ENCODE measurements at places on chromosomes 7 and 10. TPM values are rescaled to one million over a fixed set of nuclear protein-coding genes. Genes with fewer than 3 reads are reported as not detected.

GRCh38 chr10:971150-971542, 17.1 kb upstream of the GTPBP4 start:
- DNase-seq: peak; percentile 58

DNA sequence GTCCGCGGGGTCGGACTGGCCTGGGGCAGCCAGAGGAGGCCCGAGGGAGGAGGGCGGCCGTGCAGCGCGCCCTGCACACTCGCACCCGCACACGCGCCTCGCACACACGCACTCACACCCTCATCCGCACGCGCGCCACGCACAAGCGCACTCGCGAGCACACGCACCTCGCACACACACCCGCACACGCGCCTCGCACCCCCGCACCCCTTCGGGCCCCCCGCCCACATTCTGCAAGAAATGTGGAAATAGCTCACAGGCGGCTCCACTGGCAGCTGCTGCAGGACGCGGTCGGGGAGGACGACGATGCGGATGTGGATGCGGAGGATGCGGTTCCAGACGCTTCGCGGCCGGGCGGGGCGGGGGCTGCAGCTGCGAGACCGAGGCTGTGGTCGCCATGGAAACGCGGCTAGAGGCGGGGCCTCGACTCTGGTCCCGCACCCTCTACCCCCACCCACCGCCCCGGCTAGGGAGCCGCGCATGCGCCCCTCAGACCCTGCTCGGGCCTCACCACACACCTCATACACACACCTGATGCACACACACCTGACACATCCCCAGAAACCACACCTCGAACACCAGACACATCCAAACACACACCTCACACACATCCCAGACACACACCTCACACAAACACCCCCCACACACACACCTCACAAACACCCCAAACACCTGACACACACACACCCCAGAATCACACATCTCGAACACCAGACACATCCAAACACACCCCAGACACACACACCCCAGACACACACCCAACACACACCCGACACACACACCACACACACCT, at the start of gene CALY:
CALY (minus strand) TSS at position 320 of the 793 bp plus-strand sequence. CDS start 7,907 bp downstream, outside the sequence.
- no peak for DNase-seq

GRCh38 chr10:11587722-11588259, 23.7 kb downstream of the USP6NL start:
- DNase-seq: peak; percentile 60

DNA sequence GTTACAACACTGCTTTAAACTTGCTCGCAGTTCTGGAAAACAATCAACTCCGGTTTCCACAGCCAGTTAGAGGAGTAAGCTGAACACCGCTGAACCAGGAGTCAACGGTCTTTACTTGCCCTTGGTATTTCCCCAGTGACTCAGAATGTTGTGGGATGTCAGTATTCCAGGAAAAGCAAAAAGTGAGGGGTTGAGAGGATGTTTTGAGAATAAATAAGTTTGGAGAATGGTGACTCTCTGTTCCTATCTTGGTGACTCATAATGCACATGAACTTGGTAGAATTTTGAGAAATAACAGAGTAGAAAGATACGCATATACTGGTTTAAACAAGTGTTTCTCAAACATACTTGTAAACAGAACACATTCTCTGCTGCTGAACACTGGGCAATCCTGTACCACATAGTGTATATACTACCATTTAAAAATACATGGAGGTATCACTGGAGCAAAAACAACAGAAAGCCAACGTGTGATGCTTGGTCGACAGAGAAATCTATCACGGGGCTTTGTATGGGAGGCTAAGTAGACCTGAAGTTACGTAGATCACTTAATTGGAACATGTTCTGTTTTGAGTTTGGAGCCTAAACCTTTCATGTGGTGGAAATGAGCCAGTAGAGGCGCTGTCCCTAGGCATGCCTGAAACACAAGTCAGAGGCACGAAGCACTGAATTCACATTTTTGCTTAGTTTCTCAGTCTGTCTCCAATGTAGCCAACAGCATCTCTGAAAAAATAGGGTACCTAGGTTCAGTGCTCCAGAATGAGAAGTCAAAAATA, 534.3 kb downstream of the PARD3 start:
- DNase-seq: peak; percentile 77

- peak; percentile 45 for DNase-seq
These were observed 3.6 kb upstream of the ARID5B start for GRCh38 chr10:61897671-61898434.

DNA sequence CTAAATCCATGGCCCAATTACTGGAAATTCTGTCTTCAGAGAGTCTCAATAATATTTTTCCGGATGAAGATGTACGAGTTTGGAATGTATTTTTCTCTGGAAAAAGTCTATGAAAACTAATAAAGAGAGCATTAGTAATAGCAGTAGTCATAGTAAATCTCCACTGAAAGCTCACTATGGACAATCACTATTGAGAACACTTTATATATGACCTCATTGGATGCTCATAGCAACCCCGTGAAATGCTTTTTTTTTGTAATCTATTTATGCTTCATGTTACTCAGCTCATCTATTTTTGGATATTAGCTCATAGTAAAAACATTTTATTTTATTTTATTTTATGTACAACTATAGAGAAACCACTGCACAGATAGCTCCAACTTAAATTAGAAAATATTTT, 94.3 kb upstream of the MYO3A start:
- DNase-seq: no peak

DNA sequence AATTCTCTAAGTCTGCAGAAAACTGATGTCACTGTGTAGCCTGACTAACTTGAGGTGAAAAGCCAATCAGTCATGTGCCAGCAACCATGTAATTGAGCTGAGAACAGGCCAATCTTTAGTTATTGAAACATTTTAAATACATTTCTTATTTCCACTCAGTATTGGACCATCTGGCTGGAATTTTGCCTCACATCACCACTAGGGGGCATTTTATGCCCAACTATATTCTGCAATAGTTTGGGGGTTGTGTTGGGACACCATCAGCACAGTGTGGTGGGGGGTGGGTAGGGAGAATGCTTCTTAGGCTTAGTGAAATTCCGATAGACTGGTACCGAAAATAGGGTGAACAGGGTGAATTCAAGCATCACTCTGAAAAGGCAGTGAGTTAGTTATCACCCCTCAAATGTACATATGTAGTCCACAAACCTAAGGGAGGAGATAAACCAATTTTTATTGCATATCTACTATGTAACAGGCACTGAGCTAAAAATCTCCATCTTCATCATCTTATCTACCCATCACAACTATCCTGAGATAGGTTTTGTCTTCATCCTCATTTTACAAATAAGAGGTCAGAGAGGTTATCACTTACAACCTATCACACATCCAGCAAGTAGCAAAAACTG, 17.8 kb downstream of the NPSR1 start:
- DNase-seq: peak; percentile 37

DNA sequence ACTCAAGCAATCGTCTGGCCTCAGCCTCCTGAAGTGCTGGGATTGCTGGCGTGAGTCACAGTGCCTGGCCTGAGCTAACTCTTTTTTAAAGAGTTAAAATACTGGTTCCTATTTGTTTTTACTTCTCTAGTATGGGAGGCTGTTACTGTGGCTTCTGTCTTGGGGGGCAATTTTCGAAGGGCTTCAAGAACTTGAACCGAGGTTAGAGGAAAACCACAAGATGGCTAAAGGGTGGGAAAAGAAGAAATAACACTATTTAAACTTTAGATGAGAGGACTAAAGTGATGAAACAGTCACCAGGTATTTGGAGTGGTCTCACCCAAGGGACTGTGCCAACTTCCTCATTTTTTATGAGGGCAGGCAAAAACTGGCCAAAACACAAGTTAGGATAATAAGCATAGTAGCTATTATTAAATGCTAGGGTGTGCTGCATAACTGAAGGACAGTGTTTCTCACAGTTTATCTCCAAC, 17.8 kb downstream of the MET start:
- no peak for DNase-seq

DNA sequence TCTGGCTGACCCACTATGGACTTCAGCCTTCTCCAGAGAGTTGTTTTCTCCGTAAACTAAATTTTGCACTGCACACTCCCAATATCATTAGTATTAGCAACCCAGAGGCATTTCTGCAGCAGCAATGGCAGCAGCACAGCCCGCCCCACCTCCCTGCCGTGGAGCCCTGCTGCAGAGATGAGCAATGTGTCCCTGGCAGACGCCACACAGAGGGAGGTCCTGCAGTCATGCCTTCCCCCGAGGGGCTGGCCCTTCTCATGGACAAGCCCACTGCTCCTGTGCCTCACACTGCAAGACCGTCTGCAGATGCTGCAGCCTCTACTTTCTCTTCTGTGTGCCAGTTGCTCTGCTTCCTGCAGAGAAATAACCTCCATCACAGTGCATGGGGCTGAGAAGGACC, 393.4 kb upstream of the MKI67 start:
- no peak for DNase-seq

Gene TBRG4
- 98.0 TPM for total RNA-seq

Gene FRAT1
- 1.3 TPM for total RNA-seq

Gene PCLO
- 1.4 TPM for total RNA-seq

Gene MLXIPL
- total RNA-seq: 10.6 TPM

All from myocyte (in vitro differentiated cells).